ENCODE measurements at places on chromosomes 3 and 15.
A peak's percentile ranks its signal among the peaks of the same experiment; 100 is the strongest.

DNA sequence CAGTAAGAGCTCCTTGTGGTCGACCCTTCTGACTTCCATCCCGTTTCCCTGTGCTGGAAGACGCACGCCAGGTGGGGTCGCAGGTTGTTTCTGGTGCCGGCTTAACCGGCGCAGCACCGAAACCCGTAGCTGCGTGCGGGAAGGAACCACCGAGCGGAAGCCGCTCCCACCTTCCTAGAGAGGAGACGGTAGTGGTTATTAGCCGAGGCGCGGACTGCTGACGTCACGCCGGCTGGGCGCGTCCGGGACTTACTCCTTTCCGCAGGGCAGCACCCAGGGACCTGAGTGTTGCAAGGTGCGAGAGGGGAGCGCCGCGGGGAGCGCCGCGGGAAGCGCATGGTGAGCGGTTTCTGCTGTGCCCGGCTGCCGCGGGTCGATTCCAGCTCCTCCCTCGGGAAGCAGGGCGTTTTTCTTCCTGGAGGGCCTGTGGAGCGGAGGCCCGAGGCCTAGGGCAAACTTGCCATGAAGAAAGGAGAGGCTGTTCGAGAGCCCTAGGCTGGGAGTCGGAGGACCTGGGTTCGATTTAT lies at the start of gene ZNF501:
Gene ZNF501, plus strand, starts transcription at position 252 of the 527 bp plus-strand sequence. CDS start 4,787 bp downstream, outside the sequence.
- DNase-seq: peak; percentile 90

DNA sequence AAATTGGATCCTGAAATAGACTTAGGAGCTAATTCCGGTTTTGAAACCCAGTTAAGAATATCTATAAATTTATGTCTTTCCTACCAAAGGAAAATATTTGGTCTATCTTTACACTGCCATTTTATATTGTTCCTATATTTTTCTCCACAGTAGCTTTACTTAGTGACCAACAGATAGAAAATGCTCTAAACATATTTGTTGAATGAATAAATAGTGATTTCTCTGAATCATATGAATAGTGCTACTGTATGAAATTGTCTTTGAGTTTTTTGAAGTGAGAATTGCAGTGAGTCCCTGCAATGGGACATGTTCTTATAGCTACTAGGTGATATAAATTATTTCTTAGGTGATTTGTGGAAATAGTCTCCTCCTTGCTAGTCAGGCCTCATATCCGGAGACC lies 18.5 kb upstream of the EID1 start:
- DNase-seq: no peak

GRCh38 chr3:186254676-186255650 lies 107.1 kb downstream of the DGKG start:
- DNase-seq: no peak

GRCh38 chr3:57261929-57262328 lies 30.6 kb downstream of the ASB14 start:
- no peak for DNase-seq

DNA sequence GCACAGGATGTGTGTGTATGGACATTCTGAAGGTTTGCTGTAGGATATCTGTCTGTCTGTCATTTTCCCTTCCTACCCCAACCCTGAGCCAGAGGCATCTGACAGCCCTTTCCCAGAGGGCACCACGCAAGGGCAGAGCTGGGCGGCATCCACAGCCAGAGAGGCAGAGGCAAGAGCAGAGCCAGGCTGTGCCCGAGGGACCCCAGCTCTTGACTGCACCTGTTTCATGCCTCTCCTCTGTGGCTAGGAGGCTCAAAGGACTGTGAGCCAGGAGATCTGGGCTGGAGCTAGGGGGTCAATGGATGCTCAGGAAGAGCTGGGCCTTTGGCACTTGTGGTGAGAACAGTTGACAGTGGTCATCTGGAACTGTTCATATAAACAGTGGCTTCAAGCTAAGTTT lies 4.8 kb upstream of the APEH start:
- no peak for DNase-seq

GRCh38 chr3:177595530-177596188 lies 398.4 kb upstream of the TBL1XR1 start:
- DNase-seq: no peak

DNA sequence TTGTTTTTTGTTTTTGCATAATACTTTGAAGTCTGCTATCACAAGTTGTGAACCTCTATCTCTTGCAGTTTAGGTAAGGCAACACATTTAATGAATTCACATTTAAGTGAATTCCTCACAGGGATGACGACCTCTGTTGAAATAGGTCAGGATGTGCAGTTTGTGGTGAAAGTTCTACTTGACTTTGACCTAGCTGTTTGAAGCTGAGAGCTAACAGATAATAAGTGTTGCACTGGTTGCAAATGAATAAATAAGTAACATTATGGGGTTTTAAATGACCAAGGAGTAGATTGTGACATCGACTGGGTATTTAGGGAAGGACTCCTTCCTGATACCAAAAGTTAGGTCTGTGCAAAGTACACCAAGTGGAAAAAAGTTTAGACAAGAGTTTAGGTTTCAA lies 23.9 kb downstream of the NIT2 start:
- no peak for DNase-seq

DNA sequence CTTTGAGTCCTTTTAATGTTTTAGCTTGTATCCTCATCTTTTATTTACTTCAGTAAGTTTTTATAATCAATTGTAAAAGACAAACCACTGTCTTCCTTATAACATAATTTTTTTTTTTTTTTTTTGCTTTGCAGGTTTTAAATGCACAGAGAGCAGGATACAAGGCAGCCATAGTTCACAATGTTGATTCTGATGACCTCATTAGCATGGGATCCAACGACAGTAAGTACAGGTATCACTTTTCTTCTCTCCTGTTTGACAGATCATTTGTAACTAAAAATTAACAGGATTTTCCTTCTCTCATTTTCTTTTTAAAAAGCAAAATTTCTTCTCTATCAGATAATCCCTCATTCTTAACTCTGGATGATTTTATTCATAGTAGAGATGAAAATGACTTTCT lies 75.4 kb downstream of the PFN2 start:
- no peak for DNase-seq

GRCh38 chr3:55795746-55796145 lies 308.6 kb upstream of the WNT5A start:
- DNase-seq: peak; percentile 6

GRCh38 chr3:85626662-85627061 lies 667.9 kb downstream of the CADM2 start:
- DNase-seq: no peak

- DNase-seq: no peak
Measured at GRCh38 chr15:39255760-39256159, 325.1 kb upstream of the THBS1 start.

DNA sequence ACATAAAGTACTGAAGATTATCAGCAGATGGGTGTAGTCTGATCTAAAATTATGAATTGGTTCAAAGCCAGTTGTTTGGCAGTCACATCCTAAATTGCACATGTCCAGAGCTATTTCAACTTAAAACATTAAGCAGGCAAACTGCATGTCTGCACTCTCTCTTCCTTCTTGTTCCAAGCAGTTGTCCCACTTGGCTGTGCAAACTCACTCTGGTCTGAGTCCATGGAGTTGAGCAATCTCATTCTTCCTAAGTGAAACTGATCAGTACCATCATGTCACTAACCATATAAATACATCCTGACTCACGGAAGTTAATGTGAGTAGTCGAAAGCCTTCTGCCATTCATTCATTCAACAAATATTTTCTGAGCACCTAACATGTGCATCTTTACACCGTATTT lies 353.0 kb downstream of the ROBO1 start:
- DNase-seq: peak; percentile 56

GRCh38 chr15:96107916-96108315 lies 222.6 kb upstream of the NR2F2 start:
- DNase-seq: peak; percentile 57

GRCh38 chr3:10703875-10704274 lies 112.2 kb upstream of the SLC6A11 start:
- DNase-seq: peak; percentile 41

GRCh38 chr15:98522127-98522526 lies 126.2 kb upstream of the IGF1R start:
- DNase-seq: no peak

DNA sequence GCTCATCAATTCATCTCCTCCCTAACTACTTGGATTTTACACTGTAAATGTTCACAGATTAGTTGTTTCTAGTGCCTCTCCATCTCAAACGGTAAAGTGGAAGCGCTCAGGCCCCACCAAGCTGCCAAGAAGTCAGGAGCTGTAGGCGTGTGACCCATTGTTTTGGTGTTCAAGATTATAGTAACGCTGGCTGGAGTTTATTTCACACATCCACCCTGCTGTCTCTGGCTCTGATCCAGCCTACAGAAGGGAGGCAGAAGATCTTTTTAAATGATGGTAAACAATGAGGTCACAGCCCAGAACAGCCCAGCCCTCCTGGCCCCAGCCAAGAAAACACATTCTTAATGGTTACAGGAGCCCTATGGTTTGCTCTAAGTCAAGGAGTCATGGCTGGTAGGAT lies 25.7 kb upstream of the GALNT15 start:
- DNase-seq: peak; percentile 94

DNA sequence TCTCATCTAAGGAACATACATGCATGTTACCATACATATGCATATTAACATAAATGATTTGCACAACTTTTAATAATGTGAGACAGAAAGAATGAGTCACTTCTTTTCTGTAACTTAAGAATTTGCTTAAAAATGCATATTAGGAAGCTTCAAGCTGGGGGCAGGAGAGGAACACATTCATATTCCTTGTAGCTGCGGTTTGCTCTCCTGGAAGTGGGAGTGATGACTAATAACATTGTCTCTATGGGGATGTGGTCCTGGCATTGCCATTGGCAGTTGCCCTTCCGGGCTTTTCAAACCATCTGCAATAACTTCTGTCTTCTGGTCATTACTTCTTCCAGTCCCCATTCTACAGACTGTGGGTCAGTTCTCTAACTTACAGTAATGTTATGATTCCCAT lies 15.6 kb downstream of the CHST2 start:
- DNase-seq: peak; percentile 98

DNA sequence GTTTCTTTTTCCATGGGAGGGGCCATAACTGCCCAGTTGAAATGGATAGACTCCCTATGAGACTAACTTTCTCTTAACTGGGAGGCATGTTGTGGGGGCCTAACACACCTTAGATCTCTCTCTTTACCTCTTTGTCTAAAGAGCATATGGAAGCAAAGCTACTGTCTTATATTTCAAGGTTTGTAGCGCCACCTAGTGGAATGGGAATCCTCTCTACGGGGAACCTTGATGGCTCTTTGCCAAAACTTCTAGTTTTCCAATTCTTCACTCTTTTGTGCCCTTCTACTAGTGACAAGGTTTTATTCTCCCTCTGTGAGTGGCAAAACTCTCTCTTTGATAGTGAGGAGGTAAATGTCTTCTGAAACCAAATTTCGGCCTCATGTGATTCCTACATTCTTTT lies 1030.4 kb upstream of the CADM2 start:
- DNase-seq: no peak

- DNase-seq: no peak
Measured at GRCh38 chr3:1902416-1902815, 196.2 kb upstream of the CNTN4 start.

- DNase-seq: peak; percentile 99
Measured at GRCh38 chr3:184568924-184569829, 7.6 kb downstream of the EPHB3 start.

DNA sequence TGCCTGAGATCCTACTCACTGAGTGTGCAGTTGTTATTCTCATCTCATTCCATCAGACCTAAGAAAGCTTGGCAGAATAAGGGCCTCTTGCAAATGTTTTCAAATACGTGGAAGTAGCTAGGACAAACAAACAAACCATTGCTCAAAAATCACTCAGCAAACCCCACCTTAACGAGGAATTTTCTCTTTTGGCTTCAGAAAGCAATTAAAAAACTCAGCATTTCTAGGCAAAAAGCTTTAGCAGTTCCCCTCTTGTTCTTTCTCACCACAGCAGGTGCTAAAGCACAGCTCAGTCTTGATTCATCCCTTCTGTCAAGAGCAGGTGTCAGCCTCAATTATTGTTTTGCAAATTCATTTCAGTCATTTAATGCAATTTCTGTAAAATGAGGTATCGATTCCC lies 58.6 kb upstream of the NUDT16 start:
- DNase-seq: no peak

GRCh38 chr15:40338041-40338657 lies 2.6 kb downstream of the CCDC9B start:
- peak; percentile 56 for DNase-seq

- peak; percentile 31 for DNase-seq
Measured at GRCh38 chr3:33687406-33688010, 30.5 kb downstream of the CLASP2 start.

DNA sequence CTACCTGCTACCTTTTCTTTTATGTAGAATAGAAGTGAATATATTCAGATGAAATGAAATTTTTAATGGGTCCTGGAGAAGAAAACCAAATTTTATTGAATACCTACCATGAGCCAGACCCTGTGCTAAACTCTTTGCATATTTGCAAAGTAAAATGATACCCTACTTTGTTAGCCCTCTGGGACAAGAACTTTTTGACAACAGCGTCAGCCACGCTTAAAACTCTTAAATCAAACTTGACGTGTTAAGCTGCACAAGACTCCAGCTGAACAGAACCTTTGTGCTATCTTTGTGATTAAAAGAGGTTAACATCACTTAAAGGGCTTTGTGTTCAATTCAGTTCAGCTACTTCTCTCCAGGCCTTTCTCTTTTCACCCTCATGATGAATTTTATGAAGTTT lies 316.5 kb downstream of the MEX3B start:
- no peak for DNase-seq

DNA sequence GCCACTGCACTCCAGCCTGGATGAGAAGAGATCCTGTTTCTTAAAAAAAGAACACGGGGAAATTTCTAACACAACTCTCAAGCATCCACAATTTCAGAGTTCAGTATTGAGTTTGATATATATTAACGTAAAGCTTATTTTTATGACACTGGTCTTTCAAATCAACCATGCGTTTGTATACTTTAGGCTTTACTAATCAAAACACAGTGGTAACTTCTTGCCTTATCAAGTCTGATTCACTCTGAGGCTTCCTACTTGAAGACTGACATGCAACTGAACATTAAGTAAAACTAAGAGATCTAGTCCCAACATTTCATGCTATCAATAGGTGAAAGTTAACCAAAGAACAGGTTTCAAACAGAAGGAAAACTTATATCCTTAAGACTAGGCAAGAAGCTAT lies 46.7 kb downstream of the PRTG start:
- no peak for DNase-seq

GRCh38 chr15:86846036-86846435 lies 766.4 kb downstream of the AGBL1 start:
- no peak for DNase-seq

DNA sequence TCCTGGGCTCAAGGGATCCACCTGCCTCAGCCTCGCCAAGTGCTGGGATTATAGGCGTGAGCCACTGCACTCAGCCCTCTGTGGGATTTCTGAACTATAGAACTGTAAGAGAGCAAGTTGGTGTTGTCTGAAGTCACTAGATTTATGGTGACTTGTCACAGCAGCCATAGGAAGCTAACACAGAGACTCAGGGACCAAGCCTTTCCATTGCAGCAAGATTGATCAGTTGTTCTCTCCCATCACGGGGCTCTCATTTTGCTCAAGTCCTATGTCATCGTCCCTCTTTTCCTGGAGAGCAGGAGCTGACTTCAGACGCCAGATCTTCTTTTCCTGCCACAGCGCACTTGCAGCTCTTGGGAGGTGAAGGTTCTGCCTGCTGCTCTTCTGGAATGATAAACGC lies 61.0 kb downstream of the APBA2 start:
- DNase-seq: no peak
